Fibroblast of the aortic adventitia (primary cell): ENCODE measurements at places on chromosomes 7 and 10.

- no peak for DNase-seq
These were observed 2.9 kb upstream of the ADCYAP1R1 start for GRCh38 chr7:31049005-31049765.

DNA sequence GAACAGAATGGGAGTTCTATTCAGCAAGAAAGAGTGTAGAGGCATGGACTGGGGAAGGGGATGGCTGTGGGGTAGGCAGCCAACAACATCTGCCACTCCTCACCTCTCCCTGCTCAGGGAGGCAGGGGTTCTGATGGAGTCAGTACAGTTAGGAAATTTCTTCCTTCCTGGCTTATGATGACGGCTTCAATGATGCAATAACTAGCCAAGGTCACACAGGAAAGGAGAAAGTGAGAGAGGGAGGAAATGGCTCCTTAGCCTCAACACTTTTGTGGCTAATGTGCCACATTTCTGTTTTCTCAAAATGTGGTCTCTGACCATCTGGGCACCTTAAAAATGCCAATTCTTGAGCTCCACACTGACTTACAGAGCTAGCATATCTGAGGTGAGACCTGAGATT is 79.3 kb upstream of the PDZD8 start:
- peak; percentile 39 for DNase-seq

DNA sequence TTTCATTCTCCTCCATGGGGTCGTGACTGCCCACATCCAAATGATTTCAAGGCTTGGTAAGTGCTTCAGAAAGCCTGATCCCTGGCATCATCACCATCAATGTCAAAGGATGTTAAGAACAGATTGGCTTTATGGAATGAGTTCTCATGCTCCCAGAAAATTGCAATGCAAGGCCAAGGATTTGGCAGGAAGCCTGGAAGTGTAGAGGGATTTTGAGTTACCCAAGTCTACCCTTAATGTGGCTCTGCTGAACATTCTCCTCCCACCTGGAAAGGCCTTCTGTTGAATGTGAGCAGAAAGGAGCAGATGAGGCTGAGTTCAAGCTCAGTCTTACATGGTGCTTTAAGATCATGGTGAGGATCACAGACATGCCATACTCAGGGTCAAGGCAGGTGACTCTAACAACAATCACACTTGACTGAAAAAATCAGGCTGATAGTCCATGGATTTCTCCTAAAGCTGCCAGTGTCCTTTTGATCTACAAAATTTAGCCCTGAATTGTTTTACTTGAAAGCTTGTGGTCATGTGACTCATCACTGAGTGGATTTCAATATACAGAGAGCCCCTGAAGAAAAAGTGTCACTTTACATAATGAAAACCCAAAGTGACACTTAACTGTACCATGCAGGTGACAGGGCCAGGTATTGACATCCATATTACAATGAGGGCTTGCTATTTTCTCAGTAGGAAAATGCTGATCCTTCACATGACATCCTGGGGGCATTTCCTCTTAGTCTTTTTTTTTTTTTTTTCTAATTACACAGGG is 111.1 kb upstream of the PDLIM1 start:
- DNase-seq: no peak

- no peak for DNase-seq
These were observed 2.4 kb upstream of the NKX6-2 start for GRCh38 chr10:132788180-132788830.

DNA sequence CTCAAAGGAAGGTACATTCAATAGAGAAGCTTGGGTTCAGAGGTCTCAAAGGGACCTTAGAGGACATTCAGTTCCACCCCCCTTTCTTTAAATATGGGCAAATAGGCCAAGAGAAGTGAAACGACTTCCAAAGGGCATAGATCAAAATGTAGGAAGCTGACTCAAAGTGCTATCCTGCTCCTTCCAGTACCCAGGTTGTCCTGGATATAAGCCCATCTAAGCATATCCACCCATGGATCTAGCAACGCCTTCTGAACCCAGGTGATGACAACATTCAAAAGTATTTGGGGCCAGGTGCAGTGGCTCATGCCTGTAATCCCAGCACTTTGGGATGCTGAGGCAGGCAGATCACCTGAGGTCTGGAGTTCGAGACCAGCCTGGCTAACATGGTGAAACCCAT is 5.3 kb downstream of the ATXN7L1 start:
- no peak for DNase-seq

DNA sequence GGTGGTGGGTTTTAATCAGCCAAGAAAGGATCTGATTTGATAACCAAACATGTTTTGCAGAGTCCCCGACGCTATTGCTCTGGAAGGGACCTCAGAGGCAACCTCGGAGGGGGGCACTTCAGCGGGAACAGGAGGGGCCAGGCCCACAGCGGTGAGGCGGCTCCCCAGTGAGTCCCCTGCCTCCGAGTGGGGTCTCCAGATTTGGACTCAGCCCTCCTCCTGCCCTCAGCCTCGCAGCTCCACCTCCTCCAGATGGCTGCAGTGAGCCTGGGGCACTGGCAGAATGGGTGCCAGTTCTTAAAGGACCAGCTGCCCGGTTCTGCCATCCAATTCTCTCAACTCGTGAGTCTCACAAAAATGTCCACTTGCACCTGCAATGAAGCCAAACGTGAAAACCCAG is 61.0 kb upstream of the NANOS1 start:
- DNase-seq: no peak

GRCh38 chr7:99139036-99139435 is 4.9 kb downstream of the SMURF1 start:
- peak; percentile 74 for DNase-seq

- DNase-seq: no peak
These were observed 249.2 kb upstream of the PHF14 start for GRCh38 chr7:10724449-10724848.

DNA sequence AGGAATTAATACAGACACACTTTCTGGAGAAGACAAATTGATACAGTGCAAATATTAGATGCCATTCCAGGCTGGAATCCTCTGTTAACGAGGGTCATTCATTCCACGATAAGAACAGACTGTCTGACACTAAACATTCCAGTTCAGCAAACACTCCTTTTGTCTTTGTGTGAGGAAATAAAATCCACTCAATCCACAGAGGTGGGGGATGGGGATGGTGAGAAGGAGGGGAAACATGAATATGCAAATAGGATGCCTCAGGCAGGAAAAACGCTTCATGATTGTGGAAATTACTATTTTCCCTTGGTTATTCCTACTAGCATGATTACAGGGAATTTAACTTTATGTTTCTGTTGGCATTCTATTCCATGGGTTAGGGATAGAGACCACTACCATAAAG is 196.9 kb upstream of the CDCA7L start:
- no peak for DNase-seq

GRCh38 chr7:140153666-140154161 is 23.1 kb downstream of the KDM7A start:
- no peak for DNase-seq

DNA sequence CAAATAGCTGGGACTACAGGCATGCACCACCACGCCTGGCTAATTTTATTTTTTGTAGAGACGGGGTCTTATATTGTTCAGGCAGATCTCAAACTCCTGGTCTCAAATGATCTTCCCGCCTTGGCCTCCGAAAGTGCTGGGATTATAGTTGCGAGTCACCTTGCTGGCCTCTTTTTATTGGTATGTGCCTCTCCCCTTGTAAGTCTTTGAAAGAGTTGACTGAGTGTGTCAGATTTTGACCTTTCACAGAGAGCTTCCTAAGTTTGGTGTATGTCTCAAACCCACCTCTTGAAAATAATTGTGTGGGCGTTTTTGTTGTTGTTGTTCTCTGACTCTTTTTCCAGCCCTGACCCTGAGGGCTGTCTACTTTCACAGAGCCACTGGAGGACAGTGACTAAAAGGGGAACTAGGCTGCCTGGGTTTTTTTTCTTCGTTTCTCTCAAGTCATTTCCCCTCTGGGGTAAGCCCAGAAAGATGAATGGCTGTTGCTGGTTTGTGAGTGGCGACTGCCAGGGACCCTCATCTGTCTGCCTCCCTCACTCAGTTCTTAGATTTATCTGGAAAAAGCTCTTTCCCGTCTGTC is 262.8 kb downstream of the ZEB1 start:
- DNase-seq: no peak

DNA sequence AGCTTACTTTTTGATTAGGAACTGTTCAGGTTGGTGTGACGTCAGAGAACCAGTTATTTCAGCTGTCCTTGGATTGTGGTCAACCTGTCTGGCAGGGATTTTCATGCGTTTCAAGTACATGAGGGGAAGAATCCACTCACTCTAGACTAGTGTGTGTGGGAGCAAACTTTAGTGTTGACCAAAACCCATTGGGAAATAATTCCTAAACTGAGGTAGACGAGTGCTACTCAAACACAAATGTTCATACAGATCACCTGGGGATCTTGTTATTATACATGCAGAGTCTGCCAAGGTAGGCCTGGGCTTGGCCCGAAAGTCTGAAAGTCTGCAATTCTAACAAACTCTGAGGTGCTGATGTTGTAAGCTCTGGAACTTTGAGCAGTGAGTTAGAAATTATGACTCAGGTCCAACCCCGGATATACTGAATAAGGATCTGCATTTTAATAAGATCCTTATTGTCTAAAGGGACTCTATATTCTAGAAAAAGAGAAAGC is 111.1 kb upstream of the CREB5 start:
- peak; percentile 69 for DNase-seq

DNA sequence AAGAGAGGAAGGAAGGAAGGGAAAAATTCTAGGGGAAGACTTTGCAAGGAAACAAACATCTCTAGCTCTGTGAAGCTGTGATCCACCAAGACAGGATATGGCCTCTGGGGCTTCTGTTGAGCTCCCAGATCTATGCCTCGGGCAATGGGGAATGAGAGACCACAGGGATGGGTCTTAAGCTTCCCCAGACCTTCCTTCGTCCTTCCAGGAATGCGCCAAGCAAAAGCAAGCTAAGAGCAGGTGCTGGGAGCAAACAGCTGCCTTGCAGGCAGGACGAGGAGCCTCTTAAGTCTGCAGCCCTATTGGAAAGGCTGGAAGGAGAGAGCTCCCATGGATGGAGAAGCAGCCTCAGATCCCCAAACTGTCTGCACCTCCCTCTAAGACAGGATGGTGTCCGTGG is 21.9 kb upstream of the ELN start:
- no peak for DNase-seq

GRCh38 chr7:127486654-127487053 is 94.1 kb upstream of the ZNF800 start:
- no peak for DNase-seq

DNA sequence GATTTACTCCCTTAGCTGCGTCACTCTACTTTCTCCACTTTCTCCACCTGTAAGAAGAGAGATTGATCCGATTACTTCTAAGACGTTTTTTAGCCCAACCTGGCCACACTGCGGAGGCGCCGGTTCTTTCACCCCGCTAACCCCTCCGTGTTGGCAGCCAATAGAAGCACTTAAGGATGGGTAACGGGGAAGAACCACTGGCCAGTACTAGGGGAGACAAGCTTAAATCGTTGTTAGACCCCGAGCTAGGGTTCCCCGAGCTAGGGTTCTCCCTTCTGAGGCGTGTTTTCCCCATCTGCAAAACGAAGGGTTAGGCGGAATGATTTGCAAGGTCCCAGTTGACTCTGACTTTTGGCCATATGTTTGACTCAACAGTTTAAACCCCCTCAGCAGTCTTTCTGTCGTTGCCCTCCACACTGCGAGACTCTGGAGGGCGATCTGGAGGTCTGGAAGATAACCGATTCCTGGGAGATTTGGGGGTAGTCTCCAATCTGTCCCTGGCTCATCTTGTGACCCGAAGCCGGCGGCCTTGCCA is 644 bp downstream of the UMAD1 start:
- peak; percentile 44 for DNase-seq

DNA sequence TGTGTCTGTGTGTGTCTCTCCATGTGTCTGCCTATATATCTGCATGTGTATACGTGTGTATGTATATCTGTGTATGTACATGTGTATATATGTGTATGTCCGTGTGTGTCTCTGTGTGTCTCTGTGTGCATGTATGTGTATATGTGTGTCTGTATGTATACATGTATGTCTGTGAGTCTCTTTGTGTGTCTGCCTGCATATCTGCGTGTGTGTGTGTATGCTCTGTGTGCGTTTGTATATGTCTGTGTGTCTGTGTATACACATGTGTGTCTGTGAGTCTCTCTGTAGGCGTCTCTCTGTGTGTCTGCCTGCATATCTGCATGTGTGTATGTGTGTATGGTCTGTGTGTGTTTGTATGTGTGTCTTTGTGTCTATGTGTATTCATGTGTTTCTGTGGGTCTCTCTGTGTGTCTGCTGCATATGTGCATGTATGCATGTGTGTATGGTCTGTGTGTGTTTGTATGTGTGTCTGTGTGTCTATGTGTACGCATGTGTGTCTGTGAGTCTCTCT is 23.7 kb upstream of the KLF6 start:
- no peak for DNase-seq

DNA sequence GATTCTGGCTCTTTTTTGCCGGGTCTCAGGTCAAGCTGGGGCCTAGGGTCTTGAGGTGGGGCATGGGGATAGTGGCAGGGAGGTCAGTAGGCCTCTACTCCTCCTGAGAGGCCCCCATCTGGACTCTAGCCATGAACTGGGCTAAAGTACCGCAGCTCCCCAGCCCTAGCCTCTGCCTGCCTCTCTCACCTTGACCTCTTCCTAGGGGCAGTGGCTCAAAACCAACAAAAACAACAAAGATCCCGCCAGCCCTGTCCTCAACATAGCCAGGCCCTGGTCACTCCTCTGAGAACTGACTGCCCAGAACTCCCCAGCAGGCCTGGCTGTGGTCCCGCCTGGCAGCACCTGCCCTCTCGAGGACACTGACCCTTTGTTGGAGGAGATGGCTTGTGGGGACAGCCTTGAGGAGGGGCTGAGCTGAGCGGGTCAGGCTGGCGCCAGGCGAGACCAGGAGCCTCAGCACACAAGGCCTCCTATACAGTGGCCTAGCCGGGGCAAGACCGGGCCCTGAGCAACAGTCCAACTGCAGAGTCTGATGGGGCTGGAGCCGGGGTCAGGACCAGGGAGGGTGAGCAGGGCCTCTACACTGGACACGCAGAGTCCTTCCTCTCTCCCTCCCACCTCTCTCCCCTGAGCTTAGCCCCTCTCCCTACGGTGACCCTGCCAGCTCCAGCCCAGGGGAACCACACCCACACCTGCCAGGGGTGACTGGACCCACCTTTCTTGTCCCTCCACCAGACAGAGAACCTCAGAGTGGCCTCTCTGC is 11.6 kb upstream of the PPIF start:
- no peak for DNase-seq

DNA sequence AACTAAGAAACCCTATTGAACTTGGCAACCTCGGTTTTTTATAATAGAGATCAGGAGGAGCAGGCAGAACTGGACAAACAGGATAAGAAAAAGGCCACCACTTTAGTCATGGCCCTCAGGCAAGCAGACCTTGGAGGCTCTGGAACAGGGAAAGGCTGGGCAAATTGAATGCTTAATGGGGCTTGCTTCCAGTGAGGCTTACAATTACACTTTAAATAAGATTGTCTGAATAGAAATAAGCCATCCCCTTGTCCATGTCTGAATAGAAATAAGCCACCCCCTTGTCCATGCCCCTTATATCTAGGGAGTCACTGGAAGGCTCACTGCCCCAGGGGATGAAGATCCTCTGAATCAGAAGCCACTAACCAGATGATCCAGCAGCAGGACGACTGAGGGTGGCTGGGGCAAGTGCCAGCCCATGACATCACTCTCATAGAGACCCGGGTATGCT is 40.6 kb downstream of the AKR1B15 start:
- DNase-seq: no peak
